ENCODE measurements at places on chromosomes 13 and 19.

DNA sequence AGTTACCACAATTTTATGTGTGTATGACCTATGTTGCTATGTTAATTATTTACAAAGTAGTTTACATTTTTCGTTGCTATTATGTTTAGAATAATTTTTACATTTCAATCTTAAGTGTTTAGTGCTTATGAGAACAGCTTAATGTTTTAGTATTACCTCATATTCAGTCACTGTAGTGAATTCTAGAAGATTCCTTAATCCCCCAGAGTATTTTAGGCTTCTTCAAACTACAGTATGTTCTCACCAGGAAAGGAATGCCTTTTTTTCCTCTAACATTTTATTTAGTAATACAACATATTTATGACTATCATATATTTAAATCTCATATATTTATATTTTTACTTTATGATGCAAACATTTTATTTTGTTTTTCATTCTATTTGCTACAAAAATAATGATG is 612.1 kb upstream of the KLHL1 start:
- no peak for DNase-seq

GRCh38 chr13:41387576-41387975 is 69.8 kb upstream of the RGCC start:
- DNase-seq = no peak

GRCh38 chr13:33263484-33263883 is 22.1 kb downstream of the STARD13 start:
- DNase-seq = no peak

DNA sequence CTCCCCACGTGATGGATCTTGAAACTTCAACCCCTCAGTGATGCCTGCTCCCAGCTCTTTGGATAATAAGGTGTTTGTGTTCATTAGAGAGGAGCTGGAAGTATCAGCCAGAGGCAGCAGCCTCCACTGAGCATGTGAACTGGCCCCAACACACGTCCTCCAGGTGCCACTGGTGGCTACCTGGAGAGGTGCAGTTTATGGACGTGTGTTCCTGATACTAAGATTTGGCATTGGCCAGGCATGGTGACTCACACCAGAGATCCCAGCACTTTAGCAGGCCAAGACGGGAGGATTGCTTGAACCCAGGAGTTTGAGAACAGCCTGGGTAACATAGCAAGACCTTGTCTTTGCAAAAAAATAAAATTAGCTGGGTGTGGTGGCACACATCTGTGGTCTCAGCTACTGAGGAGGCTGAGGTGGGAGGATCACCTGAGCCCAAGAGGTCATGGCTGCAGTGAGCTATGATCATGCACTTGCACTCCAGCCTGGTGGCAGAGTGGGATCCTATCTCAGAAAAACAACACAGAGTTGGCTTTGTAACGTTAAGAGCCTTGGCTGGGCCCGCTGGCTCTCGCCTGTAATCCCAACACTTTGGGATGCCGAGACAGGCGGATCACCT is 34.4 kb downstream of the SLC25A42 start:
- no peak for DNase-seq

DNA sequence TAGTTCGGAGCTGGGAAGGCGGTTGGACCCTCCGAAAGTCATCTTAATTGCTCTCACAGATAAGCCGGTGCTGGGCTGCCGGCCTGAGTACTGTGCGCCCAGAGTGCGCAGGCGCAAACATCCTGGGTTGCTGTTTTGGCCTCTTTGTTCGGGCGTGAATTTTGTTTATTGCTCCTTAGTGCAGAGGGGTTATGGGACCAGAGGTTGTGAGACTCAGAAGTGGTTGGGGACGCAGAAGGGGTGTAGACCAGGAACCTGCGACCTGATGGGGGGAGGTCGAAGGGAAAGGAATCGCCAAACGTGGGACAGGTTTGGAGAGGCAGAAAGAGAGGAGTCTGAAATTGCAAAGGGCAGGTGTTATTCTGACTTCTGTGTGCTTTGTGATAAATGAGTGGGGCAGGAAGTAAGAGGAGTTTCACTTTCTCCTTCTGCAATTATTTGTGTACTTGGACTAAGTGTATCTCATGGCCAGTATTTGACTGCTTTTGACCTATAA is 607 bp upstream of the ZNF566 start:
- peak; percentile 89 for DNase-seq

DNA sequence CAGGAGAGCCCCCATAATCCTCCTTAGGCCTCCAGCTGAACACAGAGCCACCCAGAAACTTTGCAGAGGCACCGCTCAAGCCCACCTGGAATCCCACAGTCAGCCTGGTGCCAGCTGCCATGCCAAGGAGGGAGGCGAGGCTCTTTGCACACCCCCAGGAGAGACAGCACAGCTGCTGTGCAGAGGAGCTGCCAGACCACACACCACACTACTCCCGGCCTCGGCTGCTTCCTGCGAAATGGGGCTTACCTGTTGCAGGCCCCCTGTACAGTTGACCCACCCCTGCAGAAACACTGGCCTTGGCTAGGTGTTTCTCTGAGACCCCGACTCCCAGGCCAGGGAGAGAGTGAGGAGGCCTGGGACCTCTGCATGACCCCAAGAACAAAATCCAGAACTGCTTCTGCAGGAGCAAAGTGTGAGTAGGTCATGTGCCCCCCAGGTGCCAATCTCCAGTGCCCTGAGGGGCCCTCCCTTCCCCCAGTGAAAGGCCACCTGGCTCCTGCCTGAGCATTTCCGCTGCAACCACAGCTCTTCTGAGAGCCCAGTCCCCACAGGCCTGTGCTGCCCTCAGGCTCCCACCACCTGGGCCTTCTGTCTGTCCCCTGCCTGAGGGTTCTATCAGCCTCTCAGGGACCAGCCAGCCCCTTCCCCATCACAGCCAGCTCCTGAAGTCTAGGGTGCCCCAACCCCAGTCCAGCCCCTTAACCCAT is 580.4 kb downstream of the UQCRFS1 start:
- DNase-seq = no peak

- DNase-seq = no peak
Observed at GRCh38 chr13:108897955-108898354, 268.5 kb downstream of the MYO16 start.

DNA sequence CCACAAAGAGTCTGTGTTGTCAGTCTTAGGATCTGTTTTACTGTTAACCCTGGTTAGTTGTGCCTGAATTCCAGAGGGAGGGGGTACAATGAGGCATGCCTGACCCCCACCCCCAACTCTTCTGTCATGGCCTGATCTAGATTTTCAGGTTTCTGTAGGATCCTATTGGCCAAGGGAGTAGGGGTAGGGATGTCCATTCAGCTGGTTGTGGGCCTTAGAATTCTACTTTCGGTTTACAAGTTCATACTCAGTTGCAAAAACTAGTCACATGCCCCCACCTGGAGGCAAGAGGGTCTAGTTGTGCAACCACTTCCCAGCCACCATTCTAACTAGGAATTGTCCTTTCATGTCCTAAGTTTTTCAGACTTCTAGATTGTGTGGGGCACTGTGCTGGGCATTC is 94.3 kb upstream of the MBNL2 start:
- DNase-seq = no peak

Data from DMS153 (cell line).